ENCODE measurements at places on chromosomes 3 and 15.
A peak's percentile ranks its signal among the peaks of the same experiment; 100 is the strongest.

DNA sequence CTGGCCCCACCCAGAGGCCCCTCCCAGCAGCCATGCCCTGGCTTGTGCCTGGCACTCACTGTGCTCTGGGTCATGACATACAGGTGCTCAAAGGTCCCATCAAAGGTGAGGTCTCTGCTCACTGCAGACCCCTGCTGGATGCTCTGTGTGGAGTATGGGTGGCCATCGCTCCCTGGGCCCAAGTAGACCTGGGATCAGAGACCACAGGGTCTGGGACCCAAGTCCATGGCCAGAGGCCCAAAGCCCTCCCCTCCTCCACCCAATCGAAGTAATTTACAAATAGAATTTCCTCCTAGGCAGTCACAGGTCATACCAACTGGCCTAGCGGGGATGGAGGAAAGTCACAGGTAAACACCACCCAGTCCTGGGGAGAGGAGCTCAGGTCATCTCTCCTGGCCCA lies 7.6 kb downstream of the PLXNB1 start:
- DNase-seq = no peak

GRCh38 chr3:126540342-126540849 lies 16.4 kb downstream of the CHST13 start:
- DNase-seq = peak; percentile 85

DNA sequence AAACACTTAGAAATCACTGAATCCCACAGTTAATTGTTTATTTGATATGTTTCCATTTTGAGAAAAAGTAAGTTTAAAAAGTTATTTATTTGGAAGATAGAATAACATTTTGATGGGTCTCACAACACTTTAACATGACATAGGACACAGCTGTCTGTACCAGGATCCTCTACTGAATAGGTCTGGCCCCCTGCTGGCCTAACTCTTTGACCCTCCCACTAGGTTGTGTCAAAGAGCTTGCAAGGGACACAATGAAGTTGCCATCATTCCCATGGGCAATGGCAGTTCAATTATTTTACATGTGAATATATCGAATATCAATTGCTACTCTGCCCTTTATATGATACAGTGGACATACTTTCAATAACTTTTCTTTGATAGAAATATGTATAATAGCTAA lies 138.9 kb downstream of the EPHA3 start:
- no peak for DNase-seq

DNA sequence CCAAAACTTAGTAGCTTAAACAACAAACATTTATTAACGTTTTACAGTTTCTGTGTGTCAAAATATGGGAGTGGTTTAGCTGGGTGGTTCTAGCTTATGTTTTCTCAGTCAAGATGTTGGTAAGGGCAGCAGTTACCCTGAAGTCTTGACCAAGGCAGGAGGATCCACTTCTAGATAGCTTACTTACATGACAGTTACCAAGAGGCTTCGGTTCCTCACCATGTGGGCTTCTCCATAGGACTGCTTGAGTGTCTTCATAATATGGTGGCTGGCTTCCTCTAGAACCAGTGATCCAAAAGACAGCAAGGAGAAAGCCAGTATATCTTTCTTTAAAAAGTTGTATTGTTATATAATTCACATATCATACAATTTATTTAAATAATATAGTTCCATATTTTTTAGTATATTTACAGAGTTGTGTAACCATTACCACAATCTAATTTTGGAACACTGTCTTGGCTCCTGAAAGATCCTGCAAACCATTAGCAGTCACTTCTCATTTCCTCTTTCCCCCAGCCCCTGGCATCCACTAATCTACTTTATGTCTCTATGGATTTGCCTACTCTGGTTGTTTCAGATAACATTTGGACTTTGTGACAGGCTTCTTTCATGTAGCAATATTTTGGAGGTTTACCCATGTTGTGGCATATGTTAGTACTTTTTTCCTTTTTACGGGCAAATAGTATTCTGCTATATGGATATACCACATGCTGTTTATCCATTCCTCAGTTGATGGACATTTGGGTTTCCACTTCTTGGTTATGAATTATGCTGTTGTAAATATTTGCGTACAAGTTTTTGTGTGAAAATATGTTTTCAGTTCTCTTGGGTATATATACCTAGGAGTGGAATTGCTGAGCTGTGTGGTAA lies 33.3 kb downstream of the MAPK6 start:
- DNase-seq = peak; percentile 65

- DNase-seq = no peak
Observed at GRCh38 chr3:152458376-152459117, 189.8 kb downstream of the MBNL1 start.

DNA sequence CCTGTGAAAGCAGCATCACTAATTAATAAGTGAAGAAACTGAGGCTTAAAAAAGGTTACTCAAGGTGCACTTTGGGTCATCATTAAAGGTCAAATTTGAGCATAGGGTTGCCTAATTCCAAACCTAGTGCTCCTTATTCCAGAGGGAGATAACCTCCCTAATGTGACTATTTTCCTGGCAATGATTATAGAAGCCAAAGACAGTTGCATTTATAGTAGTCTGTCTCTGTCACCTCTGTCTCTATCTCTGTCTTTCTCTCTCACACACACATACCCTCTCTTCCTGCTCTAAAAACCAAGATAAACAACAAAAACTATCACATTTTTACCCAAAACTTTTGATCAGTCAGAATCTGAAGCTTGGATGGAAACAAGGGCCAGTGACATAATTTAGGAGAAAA lies 172.0 kb upstream of the LMCD1 start:
- DNase-seq = no peak

GRCh38 chr3:62602129-62602770 lies 228.9 kb upstream of the FEZF2 start:
- no peak for DNase-seq

DNA sequence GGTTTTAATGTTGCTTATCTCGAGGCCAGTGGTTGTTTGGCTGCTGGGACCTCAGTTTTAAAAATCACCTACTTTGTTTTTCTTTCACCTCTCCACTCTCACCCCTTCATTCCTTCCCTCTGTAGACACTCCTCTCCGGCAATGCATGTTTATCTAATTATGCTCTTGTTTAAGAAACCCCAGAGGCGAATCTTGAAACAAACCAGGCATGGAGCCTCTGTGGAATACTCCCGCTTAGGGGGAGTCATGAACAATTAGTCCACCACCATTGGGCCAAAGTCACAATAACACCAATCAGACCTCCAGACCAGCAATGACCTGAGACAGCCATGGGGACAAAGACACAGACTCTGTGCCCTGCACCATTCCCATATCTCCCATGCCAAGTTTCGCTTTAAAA lies 53.3 kb downstream of the EFCAB12 start:
- no peak for DNase-seq

DNA sequence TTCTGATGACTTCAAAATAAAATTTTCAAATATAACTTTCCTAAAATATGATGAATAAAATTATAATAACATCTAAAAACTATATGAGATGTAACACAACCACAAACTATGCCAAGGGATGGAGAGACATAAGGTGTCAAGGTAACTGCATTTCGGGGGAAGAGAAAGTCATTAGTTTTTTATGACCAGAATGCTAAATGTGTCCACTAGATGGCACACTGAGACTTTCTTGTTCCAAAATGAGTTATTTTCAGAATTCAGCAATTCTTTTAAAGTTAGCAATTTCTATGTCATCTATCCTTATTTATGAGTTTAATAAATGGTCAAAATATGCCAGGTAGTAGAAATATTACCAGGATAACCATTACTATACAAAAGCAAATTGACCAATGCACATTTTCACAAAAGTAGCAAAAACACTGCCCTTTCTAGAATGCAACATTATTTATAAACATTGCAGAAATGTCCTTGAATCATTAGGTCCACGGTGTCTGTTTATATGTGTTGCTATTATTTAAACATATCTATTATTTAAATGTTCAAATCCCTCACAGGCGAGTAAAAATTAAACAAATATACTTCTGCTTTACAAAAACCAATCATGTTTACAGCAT lies 374.2 kb downstream of the PLCL2 start:
- DNase-seq = peak; percentile 70

DNA sequence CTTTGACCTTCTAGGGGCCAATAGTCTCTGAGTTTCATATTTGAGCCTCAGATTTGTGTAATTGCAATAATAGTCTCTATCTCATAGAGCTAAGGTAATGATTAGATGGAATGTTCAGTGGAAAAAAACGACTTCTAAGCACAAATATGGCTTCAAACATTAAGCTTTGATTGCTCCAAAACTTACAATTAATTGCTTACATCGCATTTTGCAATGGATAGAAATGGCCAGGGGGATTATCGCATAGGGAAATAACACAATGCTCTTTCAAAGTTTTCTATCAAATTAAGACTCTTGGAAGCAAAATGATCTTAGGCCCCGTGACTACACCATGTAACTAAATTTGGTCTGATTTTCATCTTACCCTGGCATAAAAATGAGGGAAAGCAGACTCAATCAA lies 888.6 kb downstream of the AGBL1 start:
- no peak for DNase-seq

- DNase-seq = peak; percentile 54
Observed at GRCh38 chr3:27310688-27311087, 58.5 kb downstream of the NEK10 start.
